Hepatocyte (in vitro differentiated cells): ENCODE measurements at places on chromosomes 2 and 18. TPM values are rescaled to one million over a fixed set of nuclear protein-coding genes. Genes with fewer than 3 reads are reported as not detected.

The TMEM198 gene
- 10.4 and 12.2 TPM in 2 replicates for polyA plus RNA-seq

The DCC gene
- 0.52 and 1.0 TPM in 2 replicates for polyA plus RNA-seq

The CHN1 gene
- 23.0 and 26.5 TPM in 2 replicates for polyA plus RNA-seq

The TACR1 gene
- polyA plus RNA-seq, result 0.19 TPM in 1 of 2 replicates, not detected in the other

The IL18R1 gene
- polyA plus RNA-seq, result 17.1 and 19.7 TPM in 2 replicates

The KCNS3 gene
- polyA plus RNA-seq, result 2.7 and 4.8 TPM in 2 replicates

The HSPE1 gene
- polyA plus RNA-seq, result 348 and 360 TPM in 2 replicates

The HOXD9 gene
- polyA plus RNA-seq, result 3.0 and 4.7 TPM in 2 replicates

GRCh38 chr2:234488913-234489451 is 7.9 kb downstream of the ARL4C start:
- DNase-seq, result no peak

GRCh38 chr2:20614201-20615067 is 36.5 kb downstream of the HS1BP3 start:
- no peak for DNase-seq

GRCh38 chr2:17373041-17373440 is 145.2 kb downstream of the RAD51AP2 start:
- no peak for DNase-seq

GRCh38 chr2:134260713-134261112 is 6.8 kb downstream of the MGAT5 start:
- DNase-seq, result peak; percentile 19

DNA sequence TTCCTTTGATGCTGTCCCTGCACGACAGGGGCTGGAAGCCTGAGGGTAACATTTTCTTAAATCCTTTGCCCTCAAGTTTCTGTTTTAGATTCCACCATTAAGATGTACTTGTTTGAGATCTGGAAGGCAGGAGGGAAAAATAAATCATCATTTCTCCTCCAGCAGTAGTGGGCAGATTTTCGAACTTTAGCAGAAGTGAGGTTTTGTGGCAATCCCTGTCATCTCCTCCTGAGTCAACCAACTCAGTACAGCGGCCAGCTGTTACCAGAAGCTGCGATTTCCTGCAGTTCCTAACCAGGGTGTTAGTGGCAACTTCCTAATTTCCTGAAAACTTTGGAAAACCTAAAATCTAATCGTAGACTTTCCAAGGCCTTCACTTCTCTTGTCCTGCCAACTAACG is 517.2 kb upstream of the ACVR2A start:
- DNase-seq, result no peak

DNA sequence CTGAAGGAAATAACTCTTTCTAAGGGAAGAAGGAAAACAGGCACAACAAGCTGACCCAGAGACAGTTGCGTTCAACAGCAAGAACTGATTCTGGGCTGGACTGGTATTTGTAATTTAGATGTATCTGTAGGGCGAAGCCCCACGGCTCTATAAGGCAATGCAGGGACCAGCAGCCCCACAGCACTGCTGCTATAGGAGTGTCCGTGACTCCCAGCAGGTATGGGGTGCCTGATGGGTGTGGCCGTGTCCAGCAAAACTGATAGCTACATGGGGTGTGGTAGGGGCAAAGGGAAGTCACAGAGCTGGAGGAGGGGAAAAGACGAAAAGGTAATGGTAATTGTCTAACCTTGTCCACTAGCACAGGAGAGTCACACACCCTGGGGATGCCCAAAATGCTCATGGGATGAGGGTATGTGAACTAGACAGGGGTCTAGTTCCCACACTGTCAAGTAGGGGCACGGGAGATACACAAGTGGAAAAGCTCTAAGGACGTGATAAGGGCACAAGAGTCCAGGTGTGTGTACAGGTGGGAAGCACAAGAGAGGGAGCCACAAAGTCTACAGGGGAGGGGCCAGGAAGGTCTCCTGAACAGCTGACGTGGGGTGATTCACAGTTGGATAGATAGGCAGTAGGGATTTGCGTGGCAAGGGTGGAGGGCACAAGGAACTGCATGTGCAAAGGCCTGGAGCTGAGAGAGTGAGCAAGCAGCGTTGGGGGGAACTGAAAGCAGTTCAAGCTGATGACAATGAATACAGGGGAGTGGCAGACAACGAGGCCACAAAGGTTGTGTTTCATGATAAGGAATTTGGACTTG is 48.5 kb upstream of the ASPRV1 start:
- DNase-seq, result peak; percentile 83

DNA sequence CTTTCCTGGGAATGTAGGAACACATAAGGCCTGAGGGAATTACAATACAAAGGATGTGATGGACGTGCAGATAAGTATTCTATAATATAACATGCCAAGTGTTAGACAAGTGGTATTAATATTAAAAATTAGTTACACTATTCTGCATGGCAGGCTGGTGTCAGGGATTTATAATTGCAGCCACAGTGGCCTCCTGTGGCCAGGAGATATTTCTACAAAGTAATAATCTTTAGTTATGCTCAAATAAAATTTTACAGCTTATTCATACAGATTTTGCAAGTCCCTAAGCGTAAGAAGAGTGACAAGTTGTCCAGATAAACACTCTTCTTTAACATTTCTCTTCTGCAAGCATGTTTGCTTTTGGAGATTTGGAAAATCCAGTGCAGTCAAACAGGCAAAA is 90.4 kb upstream of the CBLN2 start:
- DNase-seq, result no peak

DNA sequence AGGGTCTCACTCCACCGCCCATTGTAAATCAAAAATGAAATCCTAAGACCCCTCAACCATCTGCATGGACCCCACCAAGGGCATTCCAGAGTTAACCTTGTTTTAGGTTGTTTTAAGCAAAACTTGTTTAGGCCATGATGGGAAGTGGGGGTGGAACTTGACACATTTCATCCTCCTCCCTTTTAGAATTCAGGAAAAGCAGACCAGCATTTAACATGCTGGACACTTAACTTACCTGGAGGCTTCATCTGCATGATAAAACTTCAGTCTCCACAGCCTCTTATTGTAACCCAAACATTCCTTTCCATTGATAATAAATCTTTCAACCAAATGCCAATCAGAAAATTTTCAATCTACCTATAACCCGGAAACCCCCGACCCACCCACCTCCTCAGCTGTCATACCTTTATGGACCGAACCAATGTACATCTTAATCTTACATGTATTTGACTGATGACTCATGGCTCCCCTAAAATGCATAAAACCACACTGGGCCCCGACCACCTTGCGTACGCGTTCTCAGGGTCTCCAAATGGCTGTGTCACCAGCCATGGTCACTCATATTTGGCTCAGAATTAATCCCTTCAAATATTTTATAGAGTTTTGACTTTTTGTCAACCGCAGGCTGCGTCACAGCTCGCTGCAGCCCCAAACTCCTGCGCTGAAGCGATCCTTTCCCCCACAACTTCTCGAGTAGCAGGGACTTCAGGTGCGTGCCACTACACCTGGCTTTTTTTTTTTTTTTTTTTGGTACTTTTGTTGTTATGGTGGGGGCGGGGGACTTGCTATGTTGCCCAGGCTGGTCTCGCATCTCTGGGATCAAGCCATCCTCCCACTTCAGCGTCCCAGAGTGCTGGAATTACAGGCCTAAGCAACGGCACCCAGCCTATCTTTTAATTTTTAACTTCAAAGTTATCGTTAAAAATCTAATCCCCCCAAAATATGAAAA is 917 bp downstream of the MPPE1 start:
- no peak for DNase-seq

DNA sequence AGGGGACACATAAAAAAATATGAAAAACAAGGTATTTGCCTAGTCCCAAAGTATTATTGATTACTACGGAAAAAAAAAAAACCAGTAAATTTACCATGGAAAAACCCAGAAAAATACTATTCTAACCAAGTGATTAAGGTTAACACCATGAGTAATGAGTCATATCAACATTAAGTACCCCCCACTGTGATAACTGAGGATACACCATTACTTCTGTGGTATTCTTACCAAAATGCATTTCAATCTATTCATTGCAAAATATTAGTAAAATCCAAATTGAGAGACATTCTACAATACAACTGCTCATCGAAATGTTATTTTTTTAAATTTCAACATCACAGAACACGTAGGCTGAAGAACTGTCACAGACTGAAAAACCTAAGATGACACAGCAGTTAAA is 669.8 kb downstream of the ZEB2 start:
- DNase-seq, result no peak

DNA sequence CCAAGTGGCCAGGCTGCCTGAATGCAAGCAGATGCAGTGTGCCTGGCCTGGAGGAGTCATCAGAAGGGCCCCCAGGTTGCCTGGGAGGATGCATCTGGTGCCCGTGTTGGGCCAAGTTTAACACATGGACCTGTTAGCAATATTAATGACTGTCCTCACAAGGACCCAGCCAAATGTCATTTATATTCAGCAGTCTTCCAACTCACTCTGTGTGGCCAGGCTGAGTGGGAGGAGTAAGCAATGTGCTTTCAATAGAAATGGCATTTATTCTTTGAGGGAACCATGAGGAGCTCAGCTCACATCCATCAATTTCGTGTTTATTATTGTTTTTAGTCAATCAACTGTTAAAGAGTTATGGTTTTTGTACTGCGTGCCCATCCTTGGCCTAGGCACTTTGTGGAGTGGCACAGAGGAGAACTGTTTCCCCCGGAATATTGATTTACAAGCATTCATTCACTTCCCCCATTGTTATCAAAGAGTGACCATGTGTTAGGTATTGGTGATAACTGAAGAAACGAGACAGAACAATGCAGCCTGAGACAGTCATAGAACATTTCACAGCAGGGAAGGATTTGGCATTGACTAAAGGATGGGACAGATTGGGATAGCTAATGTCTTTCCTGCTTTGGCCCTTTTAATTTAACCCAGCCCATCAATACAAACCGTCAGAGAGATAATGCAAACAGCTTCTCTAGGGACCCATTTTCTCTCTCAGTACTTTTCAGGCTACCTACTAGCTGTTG is 725.2 kb downstream of the TSN start:
- no peak for DNase-seq

DNA sequence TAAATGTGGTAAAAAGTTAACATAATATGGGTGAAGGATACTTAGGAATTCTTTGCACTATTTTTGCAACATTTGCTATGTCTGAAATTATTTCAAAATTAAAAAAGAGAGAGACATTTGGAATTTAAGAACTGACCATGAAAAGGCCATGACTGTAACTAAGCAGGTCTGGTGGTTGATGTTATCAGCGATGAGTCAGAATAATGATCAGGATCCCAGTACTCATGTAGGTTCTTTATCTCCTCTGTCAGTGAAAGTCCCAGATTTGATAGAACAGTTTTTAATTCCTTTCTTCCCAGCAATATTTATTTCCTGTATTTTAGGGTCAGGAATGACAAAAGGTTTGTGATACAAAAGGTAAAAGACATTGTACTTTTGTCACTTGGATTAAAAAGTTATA is 242.4 kb upstream of the ZNF521 start:
- no peak for DNase-seq

GRCh38 chr18:68391801-68392200 is 323.1 kb downstream of the TMX3 start:
- DNase-seq, result no peak

DNA sequence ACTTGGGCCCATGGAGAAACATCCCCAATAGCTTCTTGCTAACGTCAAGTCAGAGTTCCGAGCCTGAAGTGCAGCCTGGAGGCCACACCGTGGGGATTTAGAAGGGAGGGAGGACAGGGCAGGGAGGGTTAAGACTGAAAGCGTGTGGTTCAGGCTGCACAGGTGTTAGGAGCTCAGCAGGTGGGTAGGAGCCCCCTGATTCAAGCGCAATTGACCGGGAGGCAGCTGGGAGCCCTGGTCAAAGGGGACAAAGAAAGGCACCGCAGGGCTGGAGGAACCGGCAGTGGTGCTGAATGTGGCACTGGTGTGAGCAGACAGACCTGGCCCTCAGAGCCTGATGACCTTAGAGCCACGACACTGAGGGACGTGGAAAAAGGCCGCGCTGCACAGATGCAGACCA is 149.6 kb downstream of the TMEM18 start:
- DNase-seq, result no peak

- DNase-seq, result no peak
Measured at GRCh38 chr2:43538034-43538670, 57.7 kb downstream of the THADA start.
